Stimulated activated CD4-positive, alpha-beta T cell treated with anti-CD3 and anti-CD28 coated beads, Interleukin-1b, Interleukin-23, amount 100 ng/mL, for 24 hours (primary cell): ENCODE measurements at places on chromosomes 12 and 14.

DNA sequence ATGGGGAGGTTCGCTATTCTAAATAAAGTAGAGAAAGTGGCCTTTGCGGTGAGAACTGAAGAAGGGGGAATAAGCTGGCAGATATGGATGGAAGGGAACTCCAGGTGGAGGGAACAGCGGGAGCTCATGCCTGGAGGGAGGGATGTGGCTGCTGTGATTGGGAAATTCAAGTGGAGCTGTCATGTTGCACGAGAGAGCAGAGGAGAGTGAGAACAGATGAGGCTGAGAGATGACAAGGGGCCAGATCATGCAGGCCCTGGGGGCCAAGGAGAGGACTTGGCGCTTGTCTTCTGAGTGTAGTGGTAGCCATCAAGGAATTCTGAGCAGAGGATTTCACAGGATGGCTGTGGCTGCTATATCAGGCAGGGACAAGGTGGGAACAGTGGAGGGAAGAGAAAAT is 35.0 kb downstream of the TGFB3 start:
- DNase-seq: no peak

DNA sequence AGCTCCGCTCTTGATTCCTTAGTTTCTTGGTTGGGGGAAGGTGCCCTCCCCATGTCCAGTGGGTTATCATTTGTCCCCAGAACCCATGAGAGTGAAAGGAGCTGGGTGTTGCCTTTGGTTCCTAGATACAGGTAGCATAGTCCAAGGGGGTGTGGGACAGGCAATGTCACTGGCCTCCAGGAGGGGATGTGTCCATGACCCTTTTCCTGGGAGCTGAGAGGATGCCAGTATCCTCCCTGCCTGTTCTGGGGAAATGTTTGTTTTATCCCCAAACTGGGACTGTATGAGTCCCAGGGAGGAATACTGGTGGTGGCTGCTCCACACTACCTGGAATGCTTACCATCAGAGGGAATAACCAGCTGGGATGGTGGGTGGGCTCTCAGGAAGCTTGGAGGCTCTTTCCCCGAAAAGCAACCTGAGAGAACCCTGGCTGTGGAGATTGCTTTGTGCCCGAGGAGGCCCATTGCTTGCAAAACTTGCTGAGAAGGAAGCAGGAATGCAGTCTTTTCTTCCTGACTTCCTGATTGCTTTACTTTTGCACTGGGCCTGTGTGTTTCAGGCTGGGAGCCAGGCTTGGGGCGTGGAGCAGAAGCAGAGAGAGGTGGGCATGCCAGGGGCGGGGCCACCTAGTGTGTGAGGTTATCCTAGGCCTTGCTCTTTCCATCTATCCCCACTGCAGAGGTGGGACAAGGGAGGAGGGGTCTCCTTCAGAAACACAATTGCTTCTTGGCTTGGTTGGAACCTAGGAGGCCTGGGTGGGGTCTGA is 715 bp upstream of the SLC10A1 start:
- no peak for DNase-seq

DNA sequence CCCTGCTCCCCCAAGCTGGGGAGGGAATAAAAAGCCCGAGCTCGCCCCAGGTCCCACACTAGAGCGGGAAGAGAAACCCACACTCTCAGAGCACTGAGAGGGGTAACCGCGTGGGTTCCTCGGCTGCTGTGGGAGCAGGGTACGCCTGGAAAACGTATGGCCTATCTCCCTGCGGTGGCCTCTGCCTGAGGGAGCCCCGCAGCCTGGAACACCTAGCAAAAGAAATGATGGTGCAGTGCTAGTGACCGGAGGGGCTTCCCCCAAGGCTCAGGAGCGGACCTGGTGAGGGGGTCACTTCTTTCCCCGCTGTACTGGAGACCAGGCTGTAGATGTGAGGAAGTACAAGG is 2.5 kb upstream of the OR4N2 start:
- no peak for DNase-seq

- DNase-seq: no peak
Observed at GRCh38 chr14:96574633-96575632, 72.8 kb downstream of the PAPOLA start.

DNA sequence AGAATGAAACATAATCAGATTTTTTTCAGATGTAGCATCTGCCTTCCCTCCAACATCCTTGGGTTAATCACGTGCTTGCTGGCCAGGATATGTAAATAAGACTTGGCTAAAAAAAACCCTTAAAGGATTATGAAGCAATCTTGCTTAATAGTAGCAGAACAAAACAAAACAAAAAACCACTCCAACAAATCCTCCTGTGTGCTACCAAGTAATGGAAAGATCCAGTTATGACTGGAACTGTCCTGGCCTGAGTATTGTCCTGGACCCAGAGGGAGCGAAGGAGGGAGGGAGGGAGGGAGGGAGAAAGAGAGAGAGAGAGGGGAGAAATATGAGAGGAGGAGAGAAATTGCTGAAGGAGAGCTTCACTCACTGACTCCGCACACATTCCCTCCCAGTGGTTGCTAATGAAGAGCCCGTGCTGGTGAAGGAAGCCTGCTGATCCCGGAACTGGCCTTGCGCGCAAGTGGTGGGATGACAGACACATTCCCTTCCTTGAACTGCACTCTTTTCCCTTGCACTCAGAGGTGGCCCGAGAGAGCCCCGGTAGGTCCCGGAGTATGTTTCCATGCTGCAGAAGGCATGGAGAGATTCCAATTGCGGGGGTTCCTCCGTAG is 57.2 kb downstream of the HMGA2 start:
- DNase-seq: no peak
